ENCODE measurements at places on chromosomes 4 and X.

GRCh38 chrX:3514996-3515395 is 168.5 kb upstream of the MXRA5 start:
- no peak for DNase-seq

GRCh38 chrX:1385253-1386223 is 6.4 kb downstream of the SLC25A6 start:
- no peak for DNase-seq

- DNase-seq, result no peak
These were observed 602.5 kb downstream of the TMA16 start for GRCh38 chr4:164096766-164097518.

- DNase-seq, result no peak
These were observed 4.0 kb downstream of the LDB2 start for GRCh38 chr4:16894406-16894805.

- DNase-seq, result no peak
These were observed 4.3 kb upstream of the ZCCHC4 start for GRCh38 chr4:25308306-25308705.

DNA sequence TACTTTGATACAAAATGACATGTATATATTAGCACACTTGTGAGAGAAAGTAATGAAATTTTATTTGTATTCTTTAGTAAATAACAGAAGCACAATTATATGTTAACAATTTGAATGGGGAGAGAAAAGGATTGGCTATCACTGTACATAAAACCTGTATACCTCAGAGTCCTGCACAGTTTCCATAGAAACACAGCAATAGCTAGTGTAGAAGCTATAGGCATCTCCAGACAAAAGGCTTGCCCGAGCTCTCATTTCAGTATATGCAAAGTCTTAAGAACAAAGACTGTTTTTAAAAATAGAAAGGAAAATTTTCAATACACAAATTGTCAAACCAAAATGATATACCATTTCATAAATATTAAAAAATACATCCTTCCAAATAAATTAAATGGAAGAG is 38.5 kb downstream of the GPM6A start:
- no peak for DNase-seq

- no peak for DNase-seq
These were observed 43.7 kb downstream of the RPS6KA6 start for GRCh38 chrX:84144281-84144680.

- no peak for DNase-seq
These were observed 12.2 kb downstream of the FAM149A start for GRCh38 chr4:186116697-186117096.

DNA sequence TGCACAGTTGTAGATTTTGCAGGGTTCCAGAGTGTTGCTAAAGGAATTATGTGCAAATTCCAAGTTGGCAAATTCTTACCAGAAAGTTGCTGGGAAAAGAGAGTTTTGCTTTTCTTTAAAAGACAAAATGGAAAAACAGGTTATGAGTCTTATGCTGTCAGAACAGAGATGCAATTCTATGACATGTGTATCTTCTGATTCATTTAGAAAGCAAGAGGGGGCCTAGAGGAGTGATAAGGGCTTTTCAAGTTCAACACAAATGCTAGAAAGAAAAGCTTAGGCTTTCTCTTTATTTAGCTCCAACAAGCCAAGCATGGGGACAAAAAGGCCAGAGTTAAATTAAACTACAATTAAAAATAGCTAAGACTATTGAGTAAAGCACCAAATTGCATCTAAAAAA is 72.4 kb upstream of the GATB start:
- no peak for DNase-seq

DNA sequence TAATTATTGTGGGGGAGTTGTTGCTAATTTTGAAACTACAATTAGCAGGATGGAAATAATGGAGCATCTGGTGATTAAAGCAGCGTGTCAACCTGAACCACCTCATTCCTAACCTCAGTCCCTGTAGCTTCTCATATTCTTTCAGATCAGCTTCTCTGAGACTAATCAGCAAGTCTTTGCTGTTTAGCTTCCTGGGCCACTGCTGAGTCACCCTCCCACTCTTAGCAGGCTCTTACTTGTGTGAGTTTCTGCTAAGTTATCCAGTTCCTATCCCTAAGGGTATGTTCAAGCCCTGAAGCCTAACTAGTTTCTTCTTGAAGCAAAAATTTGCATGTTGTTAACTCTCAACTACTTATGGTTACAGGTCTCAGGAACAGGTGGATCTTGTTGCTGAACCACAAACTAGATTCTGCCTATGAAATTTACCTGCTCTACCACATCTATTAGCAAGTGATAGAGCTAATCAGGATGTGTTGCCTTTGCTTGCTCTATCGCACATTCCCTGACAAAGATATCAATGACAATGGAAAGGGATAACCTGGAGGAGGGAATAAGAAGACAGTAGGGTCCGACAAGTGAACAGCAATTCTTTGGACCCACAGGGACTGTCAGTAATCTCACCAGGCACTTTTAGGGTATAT is 134.2 kb downstream of the EIF4E start:
- DNase-seq, result peak; percentile 18

DNA sequence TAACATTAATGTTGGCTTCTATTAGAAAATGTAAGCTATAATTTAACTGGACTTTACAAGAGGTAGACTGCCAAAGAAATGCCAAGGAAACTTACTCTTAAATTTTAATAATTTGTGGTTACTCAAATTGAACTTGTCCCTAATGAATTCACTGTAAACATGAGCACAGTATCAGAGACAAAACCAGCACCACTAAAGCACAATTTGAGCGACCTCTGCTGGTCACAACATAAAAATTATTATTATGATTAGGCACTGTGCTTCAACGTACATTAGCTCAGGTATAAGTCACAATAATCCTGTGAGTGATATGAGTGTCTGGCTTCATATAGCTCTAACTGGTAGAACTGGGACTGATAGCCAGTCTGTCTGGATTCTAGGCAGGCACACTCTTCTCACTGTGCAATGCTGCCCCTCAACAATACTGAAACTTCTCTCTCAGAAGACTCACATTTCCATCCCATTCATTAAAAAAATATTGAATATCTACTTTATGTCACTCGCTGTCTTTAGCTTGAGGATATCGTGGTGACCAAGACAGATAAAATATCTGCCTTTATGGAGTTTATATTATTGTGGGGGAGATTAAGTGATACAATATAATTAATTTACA is 8.0 kb downstream of the NUDT6 start:
- DNase-seq, result no peak

DNA sequence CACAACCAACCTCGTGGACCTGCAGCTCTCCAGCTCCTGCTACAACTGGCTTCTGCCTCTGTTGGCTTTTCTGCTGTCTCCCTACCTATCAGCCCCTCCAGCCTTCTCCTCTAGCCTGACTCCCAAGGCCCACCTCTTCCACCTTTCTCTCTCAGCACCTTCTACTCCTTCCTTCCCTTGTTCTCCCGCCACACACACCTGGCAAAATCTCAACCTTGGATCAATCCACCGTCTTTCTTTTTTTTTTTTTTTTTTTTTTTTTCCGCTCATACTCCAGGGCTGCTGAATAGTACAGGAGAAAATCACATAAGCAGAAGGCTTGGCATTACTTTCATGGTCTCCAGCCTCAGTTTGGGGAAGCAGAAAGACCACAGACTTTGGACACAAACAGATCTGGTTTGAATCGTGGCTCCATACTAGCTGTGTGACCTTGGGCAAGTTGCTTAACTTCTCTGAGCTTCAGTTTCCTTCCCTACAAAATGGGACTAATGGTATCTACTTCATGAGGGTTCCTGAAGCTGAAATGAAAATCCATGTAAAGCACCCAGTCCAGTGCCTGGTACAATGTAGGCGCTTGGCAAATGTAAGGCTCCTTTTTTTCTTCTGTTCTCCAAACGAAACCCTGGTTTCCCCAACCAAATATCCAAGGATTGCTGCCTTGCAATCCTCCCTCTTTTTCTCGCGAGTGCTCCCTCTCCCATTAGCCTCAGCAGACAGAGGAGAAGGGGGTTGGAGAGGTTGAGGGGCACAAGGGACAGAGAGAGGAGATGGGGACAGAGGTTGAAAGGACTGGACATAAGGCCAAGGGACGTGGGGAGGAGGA is 1.7 kb downstream of the FGD1 start:
- no peak for DNase-seq

- DNase-seq, result no peak
These were observed 92.3 kb upstream of the QRFPR start for GRCh38 chr4:121472937-121473721.

GRCh38 chrX:109327251-109327650 is 154.6 kb downstream of the GUCY2F start:
- DNase-seq, result no peak

DNA sequence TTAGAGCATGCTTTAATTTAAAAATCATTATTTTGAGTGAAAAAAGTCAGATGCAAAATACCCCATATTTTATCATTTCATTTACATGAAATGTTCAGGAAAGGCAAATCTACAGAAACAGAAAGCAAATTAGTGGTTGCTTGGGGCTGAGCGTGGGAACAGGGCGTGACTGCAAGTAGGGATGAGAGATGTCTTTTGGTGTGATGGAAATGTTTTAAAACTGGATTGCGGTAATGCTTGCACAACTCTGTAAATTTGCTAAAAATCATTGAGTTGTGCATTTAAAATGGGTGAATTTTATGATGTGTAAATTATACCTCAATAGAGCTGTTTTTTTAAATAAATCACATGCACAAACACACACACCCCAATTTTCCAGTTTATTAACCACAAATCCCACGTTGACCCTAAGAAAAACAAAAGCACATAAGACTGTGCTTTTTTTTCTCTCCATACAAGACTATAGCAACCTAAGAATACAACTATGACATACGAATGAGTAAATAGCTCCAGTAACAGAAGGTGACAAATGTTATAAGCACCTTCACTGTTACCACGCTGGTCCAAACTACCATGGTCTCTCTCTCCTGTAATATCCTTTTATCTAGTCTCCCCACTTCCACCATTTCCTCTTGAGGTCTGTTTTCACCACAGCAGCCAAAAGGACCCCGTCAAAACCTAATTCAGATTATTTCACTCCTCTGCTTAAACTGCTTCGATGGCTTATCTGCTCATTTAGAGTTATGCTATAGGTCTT is 37.2 kb downstream of the FRMD7 start:
- no peak for DNase-seq

- no peak for DNase-seq
These were observed 145.3 kb downstream of the MID1 start for GRCh38 chrX:10474913-10475568.

GRCh38 chr4:14695095-14695845 is 307.0 kb upstream of the CPEB2 start:
- DNase-seq, result no peak

GRCh38 chr4:159175085-159175988 is 72.5 kb downstream of the RAPGEF2 start:
- DNase-seq, result peak; percentile 15

DNA sequence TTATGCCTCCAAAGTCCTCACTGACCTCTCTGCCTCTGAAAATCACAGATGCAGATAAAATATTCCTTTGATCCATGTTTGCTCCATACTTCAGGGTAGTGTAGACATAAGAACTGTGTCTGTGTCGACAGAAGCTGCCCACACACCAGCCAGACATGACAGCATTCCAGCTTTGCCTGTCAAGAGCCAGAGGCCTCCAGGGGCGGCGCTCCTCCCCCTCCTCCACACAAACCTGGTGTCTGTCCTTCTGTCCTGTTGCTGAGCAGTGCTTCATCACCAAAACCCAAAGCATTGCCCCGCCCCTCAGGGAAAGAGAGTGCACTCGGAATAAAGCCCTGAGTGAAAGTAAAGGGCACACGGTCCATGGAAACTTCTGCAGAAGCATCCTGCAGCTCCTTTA is 379.4 kb downstream of the FBXW7 start:
- no peak for DNase-seq

DNA sequence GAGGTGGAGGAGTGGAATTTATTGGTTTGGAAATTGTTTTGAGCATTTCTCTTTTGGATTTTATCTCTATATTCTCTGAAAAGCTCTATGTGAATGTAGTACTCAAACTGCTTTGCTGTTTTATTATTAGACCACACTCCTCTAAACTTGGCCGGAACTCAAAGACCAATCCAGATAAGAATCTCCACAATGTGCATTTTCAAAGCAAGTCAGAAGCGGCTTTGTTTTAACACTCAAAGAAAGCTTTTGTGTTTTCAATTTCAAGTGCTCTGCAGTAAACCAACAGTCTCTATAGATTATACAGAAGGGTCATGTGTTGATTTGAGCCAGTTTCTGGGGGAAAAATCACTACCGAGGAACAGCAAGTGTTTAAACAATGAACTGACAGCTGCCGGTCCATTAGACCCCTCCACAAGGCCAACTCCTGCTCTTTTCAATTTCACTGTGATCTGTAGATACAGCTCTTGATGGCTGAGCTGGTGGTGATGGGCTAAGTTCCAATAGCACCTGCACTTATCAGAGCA is 79.4 kb downstream of the FTHL17 start:
- DNase-seq, result no peak

GRCh38 chr4:188783606-188784160 is 644.4 kb downstream of the TRIML1 start:
- DNase-seq, result no peak

GRCh38 chr4:48127682-48128404 is 6.2 kb downstream of the TXK start:
- DNase-seq, result peak; percentile 34

GRCh38 chr4:80876810-80877209 is 153.7 kb upstream of the BMP3 start:
- DNase-seq, result no peak
